ENCODE measurements at places on chromosomes 4 and X. TPM values are rescaled to one million over a fixed set of nuclear protein-coding genes. Genes with fewer than 3 reads are reported as not detected.

ASB9 gene
- total RNA-seq = 0.27 TPM

GCNA gene
- 2.1 TPM for total RNA-seq

ASB5 gene
- not detected for total RNA-seq

LONRF3 gene
- 7.1 TPM for total RNA-seq

ARMCX6 gene
- 53.4 TPM for total RNA-seq

PABPC1L2A gene
- total RNA-seq = not detected

HHIP gene
- 0.08 TPM for total RNA-seq

FREM3 gene
- not detected for total RNA-seq

SLC10A4 gene
- not detected for total RNA-seq

NWD2 gene
- not detected for total RNA-seq

TEX13C gene
- not detected for total RNA-seq

GAGE12E gene
- total RNA-seq = not detected

EREG gene
- 0.13 TPM for total RNA-seq

ADGRG2 gene
- not detected for total RNA-seq

STBD1 gene
- total RNA-seq = 0.34 TPM

S100G gene
- not detected for total RNA-seq

PTCHD1 gene
- total RNA-seq = not detected

GNRHR gene
- not detected for total RNA-seq
